ENCODE measurements at places on chromosomes 5 and 9.
A peak's percentile ranks its signal among the peaks of the same experiment; 100 is the strongest.

DNA sequence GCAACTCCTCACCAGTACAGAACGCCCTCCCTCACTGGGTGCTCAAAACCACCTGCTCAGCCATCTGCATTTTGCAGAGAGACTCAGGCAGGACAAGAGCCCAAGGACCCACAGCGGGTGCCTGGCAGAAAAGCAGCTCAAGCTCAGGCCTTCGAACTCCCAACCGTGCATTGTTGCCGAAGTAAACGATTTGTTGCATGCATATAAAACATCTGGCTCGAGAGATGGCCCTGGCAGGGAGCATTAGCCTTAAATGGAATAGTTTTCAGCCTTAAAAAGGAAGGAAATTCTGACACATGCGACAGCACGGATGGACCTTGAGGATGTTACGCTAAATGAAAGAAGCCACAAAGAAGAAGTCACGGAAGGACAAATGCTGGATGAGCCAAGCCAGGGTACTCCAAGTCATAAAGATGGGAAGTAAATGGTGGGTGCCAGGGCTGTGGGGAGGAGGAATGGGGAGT is 160.4 kb upstream of the PHYKPL start:
- peak; percentile 38 for DNase-seq

GRCh38 chr5:134982230-134982629 is 14.5 kb downstream of the CATSPER3 start:
- DNase-seq, result no peak

DNA sequence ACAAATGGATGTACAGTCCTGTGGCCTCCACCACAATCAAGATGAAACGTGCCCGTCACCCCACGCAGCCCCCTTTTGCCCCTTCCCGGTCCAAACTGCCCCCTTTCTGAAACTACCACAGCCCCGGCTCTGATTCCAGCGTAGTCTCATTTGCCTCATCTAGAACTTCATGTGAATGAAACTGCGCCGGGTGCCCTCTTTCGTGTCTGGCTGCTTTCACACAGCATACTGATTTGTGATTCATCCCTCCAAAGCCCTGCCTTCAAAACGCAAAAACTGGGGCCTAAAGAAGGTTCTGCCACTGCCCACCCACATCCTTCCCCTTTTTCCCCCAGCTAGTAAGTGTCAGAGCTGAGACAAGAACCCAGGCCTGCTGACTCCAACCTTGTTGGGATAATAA is 31.5 kb upstream of the NCS1 start:
- DNase-seq, result no peak

DNA sequence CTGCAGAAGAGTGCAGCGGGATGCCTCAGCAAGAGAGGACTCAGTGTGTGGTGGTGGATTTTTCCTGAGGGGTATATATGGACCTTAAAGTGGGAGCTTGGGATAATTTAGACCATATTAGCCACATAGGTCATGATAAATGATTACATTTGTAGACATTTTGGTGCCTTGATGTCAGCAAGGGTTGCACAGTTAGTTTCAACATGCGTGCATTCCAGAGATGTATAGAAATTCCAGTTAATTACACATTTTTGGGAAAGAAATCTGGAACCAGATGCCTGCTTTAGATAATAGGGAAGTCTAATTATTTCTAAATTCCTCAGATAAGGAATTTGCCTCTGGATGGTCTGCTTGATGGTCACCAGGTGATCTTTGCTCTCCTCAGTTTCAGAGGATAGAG is 440.6 kb upstream of the PAPPA start:
- no peak for DNase-seq
